Activated CD4-positive, alpha-beta memory T cell treated with anti-CD3 and anti-CD28 coated beads, Interleukin-2, amount 10 ng/mL, durations not matched to agents 7 days and 5 days (primary cell): ENCODE measurements at places on chromosomes 3 and 15.

GRCh38 chr3:81947359-81947758 is 185.9 kb upstream of the GBE1 start:
- DNase-seq = no peak

GRCh38 chr15:78372880-78373279 is 32.7 kb downstream of the CRABP1 start:
- no peak for DNase-seq

GRCh38 chr3:182063742-182064141 is 352.0 kb downstream of the SOX2 start:
- no peak for DNase-seq

DNA sequence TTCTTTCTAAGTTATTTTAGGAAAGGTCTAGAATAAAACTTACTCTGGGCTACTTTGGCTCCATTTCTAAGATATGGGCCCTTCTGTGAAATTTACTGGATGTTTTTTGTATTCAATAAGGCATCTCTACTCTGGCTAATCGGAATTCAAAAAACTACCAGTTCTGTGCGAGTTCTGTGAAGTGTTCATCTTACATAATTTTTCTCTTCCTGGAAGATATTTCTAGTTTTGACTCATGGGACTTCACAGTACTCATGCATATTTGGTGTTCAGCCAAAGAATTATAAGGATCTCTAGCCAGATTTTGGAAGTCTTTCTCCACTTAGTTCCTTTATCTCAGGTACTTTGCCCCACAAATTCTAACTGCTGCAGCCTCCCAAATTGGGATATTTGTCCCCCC is 46.4 kb upstream of the MBNL1 start:
- DNase-seq = no peak

GRCh38 chr3:114557791-114558190 is 264.0 kb downstream of the TIGIT start:
- no peak for DNase-seq

GRCh38 chr3:179734497-179735281 is 81.8 kb downstream of the USP13 start:
- no peak for DNase-seq

GRCh38 chr15:67750371-67750770 is 74.9 kb upstream of the SKOR1 start:
- DNase-seq = no peak

DNA sequence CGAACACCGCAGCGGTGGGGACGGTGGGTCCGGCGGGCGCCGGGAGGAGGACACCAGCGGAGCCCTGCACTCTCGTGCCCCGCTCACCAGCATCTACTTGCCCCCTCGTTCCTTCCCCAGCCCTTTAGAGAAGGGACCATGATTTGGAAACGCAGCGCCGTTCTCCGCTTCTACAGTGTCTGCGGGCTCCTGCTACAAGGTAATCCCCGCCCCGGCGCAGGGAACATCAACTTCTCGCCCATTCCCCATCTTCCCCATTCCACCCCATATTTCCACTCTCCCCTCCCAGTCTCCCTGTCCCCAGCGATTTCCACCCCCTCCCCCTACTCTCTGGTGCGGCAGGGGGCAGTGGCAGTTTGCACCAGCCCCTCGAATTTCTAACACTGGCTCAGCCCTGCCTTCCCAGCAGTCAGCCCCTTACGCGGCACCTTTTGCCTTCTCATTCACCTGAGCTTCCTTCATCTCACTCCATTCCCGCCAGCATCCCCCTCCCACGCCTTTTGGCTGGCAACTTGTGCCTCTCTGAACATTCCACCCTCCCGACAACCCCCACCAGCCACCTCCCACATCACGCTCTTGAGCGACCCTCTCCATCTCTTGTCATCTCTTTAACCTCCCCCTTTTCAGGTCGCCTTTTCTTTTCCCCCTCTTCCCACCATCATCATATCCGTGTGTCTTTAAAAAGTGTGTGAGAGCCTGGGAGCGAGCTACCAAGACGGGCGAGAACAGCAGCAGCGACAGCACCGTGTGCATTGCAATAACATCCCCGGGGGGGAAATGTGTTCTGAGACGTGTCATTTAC is 882 bp downstream of the CADM2 start:
- no peak for DNase-seq

DNA sequence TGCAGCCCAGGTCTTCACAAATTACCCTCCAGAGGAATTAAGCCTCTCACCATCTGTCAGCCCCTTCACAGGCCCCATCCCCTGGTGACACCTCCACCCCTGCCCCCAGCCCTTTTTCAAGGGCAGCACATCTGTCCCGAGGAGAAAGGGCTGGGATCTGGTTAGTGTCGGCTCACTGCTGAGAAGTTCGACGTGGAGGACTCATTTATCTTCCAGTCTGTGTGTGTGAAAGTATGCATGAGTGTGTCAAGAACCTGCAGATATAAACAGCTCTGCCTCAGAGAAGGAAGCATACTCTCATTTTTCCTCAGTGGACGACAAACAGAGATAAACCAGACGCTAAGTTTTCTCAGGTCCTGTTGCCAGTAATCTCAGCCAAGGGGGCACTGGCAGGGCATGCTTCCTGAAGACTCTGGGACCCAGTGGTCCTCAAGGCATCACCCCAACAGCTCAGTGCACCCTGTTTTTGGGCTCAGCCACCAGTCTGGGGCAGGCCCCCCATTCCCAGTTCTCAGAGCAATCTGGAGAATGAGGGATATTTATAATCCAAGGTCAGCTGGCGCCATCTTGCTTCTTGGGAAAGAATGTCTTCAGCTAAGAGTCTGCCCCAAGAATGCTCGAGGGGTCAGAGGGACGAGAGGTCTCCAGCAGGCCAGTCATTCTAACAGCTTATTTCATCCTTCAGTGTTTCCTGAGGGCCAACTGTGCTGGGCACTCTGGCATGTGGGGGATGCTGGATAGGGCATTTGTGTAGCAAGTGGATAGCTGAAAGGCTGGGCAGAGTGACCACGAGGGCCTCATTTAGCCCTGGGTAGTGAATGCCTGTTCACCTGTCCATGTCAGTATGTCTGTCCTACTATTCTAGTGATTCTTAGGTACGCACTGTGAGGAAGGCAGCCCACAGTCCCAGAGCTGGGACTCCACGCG is 73.6 kb downstream of the ADCY5 start:
- DNase-seq = no peak

GRCh38 chr3:125150525-125151441 is 61.8 kb downstream of the SLC12A8 start:
- peak; percentile 66 for DNase-seq

DNA sequence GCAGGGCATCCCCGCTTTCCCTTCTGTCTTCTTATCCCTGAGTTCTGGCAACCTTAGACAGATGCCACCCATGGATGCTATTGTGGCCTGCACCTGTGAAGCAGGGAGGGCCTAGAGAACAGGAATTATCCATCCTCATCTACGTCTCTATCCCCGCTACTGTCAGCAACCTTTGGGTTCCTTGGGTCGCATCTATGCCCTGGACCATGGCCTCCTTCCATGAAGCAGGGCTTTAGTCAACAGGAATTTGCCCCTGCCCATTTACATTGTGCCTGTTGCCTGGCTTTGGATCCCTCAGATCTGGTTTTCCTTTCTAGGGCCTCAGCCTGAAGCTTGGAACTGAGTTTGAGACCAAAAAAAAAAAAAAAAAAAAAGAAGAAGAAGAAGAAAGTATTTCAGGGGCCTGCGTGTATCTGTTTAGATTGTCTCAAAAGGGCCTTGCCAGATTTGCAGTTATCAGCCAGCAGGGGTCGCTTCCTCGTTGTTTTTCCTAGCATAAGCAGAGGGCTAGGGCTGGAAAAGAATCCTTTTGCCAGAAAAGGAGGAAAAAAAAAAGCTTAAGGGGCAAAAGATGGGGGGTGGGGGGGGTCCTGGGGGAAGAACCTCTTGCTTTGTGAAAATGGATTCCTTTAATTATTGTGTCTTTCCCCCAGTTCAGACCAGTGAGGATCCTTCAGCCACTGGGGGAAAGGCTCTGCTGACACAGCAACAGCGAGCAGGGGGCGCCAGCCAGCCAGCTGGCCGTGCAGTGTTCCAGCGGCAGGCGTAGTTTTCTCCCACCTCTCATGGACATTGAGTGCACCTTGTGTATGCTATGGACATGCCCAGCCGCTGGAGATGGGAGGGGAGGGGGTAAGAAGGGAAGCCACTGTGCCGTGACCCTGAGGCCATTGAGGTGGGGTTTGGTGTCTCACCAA is 65.7 kb upstream of the ALDH1L1 start:
- DNase-seq = peak; percentile 30

DNA sequence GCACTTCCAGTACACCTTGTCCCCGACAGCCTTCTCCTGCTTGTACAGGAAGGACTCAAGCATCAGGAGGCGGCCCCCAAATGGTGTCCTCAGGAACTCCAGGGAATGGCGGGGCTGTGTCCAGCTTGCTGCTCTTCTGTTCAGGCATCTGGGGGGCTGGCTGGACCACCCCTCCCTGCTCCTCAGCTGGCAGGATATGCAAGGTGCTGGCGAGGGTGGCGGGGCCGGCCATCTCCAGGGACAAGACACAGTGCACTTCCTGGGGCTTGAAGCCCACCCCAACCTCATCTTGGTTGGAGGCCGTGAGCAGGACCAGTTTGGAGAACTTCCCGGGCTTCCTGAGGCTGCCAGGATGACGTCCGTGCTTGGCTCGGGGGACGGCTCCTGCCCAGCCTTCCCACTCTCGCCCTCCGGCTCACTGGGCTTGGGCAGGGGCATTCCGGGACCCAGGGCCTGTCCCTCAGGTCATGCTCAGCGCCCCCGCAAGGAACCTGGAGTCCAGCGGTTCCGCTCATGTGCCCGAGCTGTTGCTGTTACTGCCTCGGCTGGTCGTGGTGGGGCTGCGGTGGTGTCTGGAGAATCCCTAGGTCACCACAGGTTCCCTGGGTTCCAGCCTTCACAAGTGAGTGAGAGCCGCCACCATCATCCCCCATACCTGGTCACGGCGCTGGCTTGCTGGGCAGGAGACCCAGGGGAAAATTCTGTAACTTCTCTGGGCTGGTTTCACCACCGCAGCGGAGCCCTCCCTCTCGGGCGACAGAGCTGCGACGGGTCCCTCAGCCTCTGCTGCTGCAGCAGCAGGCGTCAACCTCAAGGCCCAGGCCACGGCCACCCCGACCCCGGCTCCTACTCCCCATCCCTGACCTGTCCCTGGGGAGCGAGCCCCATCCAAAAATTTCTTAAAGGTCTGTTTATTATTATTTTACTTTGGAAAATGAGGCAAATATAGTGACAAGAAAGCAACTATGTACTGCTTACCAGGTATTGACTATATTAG is 82.8 kb upstream of the FXR1 start:
- DNase-seq = no peak

DNA sequence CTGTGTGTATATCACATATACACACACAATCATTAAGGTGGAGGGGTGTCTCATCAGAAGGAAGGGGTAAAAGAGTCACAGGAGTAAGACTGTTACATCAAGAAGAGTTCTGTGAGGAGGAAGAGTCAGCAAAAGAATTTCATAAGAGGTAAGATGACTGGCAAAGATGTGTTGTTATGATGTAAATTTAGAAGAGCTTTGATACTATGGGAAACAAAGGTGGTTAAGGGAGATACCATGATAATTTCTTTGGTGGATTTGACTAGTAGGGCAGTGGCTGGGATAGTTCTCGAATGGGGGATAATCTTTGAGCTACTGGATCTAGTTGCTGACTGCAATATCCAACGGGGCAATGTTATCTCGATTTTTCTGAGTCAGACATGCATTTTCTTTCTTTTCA is 61.6 kb downstream of the STAG1 start:
- DNase-seq = no peak

GRCh38 chr15:100341239-100341749 is 481 bp downstream of the ADAMTS17 start:
- DNase-seq = peak; percentile 31

- no peak for DNase-seq
Measured at GRCh38 chr15:33048255-33048654, 146.3 kb downstream of the FMN1 start.

DNA sequence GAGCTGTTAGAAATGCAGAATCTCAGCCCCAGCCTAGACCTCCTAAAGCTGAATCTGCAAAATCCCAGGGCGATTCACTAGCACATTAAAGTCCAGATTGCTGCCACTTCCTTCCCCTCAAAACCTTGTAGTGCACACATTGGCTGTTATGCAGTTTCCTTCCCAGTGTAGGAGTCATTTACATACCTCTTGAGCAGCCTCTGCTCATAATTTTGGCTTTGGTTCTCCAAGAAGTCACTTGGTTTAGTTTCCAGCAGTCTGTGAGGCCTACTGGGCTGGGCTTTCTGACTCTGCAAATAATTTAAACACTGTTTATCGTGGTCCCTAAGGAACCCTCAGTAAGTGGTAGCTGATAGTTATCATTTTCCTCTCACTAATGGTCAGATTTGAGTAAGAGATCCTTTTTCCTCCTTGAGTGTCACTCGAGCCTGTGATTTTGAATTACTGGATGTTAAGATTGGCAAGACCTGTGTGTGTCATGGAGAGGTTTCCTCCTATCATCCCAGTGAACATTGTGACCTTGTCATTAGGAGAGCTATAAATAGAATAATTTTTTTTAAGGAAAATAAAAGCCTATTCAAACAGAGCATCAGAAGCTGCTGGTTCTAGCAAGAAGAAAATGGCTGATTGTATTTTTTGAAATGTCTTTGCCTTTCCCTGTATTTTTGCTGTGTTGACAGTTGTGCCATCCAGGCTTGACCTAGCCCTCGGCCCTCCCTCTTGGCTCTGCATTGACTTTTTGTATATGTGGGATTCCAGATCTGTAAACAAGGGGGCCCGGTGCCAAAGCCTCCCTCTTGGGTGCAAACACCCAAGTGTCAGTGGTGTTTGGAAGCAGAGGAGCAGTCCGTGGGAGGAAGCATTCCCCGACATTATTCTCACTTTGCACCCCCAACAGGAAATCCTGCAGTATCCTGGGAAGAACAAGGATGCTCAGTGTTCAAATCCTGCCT is 134.8 kb upstream of the ANKRD28 start:
- no peak for DNase-seq

GRCh38 chr3:11589706-11590105 is 54.0 kb downstream of the VGLL4 start:
- DNase-seq = no peak

DNA sequence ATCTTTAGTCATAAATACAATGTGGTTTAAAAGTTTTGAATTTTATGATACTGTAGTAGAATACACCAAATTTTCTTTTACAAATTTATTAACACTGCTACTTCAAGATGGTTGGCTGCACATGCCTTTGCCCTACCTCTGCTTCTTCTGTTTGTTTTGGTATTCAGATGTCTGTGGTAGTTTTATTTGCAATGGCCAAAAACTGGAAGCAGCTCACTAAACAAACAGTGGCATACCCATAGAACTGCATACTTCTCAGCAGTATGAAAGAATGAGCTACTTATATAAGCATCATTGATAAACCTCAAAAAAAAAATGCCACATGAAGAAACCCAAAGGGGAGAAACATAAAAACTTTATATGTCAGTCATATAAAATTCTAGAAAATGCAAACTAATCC is 19.5 kb downstream of the ARIH2 start:
- no peak for DNase-seq

DNA sequence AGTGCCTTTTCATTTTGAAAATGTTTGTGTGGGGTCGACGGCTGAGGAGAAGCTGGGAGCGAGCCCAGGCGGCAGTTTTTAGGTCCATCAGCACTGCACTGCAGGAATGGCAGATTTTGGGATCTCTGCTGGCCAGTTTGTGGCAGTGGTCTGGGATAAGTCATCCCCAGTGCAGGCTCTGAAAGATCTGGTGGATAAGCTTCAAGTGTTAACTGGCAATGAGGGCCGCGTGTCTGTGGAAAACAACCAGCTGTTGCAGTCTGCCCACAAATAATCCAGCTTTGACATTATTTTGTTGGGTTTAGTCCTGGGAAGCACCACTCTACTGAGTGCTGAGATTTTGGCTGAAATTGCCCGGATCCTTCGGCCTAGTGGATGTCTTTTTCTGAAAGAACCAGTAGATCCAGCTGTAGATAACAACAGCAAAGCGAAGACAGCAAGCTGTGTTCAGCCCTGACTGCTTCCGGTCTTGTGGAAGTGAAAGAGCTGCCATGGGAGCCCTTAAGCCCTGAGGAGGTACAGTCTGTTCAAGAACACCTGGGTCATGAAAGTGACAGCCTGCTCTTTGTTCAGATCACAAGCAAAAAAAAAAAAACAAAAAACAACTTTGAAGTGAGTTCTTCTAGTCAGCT is 13.1 kb upstream of the ANP32A start:
- no peak for DNase-seq
